ENCODE measurements at places on chromosomes 12 and 14.

DNA sequence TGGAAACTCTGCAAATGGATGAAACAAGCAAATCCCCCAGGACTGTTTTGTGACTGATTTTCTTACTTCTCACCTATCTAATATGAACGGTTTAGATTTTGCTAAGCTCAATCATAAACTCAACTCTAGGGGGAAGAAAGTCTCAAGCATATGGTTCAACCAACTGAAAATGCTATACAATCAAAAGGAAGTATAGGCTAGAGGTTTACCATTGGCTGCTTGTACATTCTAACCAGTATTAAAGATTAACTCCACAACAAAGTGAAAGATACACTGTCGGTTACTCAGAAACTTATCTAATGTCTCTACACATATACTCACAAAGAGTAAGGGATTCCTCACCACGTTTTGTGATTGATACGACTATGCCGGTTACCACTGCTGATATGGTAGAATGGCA is 281.8 kb upstream of the SOX5 start:
- DNase-seq, result no peak

- DNase-seq, result peak; percentile 63
Observed at GRCh38 chr12:50242751-50243191, 40.5 kb downstream of the LIMA1 start.

DNA sequence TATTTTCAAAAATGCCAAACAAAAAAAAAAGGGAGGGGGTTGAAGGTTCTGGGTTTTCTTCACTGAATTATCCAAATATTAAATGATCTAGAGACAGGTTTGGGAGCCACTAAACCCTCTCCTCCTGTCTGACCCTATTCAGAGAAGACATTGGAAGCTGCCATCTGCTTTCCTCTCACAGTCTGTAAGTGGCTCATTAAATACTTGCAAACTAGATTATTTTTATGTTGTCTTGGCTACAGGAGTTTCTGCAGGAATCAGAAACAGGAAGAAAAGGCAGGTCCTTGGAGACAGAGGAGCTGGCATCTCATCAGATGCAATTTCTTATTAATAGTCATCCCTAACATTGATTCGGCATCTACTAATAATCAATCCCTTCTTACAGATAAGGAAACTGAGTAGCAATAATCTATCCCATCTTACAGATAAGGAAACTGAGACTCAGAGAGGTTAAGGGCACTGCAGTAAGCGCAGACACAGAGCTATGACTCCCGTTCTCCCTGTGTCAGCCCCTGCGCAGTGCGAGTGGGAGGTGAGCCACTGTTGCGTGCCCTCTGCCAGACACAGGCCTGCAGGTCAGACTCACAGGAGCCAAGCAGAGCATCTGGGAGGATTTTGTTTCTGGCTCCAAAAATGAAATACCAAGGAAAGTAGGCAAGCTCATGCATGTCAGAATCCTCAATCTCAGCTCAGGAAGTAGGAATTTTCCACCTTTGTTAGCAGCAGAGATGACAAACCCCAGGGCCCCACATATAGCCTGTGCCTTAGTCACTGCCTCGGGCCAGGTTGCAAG is 11.0 kb downstream of the BDKRB2 start:
- no peak for DNase-seq

DNA sequence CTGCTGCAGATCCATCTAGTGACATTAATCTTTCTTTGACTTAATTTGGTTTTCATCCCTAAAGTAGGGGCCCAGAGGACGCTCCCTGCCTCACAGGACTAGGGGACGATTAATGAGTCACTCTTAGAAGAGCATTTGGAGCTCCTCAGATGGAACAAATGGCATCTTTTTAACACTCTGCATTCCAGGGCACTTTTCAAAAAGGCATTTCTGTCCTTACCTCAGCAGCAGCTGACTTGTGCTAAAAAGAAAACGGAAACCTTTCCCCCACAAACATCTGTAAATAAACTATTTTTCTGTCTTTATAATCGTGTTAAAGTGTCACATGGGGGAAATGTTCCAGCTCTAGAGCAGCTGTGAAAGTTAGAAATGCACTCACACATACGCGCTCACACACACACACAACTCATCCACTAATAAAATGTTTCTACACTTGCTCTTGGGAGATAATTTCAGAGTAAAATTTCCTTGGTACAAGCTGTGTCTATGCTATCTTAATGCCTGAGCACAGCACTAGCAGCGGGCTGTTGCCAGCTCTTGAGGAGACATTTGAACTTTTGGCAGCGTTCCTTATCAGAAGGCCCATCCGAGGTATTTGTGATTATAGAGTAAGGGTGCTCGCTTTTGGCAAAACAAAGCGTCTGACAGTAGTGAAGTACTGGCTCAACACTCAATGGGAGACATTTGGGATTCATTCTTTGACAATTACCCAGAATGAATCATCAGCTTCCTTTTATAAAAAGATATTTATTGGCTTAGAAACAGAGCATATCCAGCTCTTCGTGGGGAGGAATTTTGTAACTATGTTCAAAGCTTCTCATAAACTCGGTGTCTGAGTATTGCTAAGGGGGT is 141.3 kb downstream of the PLXNC1 start:
- DNase-seq, result no peak

DNA sequence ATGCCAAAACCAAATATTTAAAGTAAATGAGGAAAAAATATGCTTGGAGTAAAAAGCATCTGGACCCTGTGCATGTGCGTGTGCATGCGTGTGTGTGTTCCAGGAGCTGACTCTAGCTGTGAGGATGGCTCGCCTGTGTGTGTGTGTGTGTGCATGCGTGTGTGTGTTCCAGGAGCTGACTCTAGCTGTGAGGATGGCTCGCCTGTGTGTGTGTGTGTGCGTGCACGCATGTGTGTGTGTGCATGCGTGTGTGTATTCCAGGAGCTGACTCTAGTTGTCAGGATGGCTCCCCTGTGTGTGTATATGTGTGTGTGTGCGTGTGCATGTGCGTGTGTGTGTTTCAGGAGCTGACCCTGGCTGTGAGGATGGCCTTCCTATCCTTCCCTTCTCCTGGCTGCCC is 357.7 kb downstream of the CACNA1C start:
- DNase-seq, result no peak

GRCh38 chr14:22210026-22210425 is 379.0 kb downstream of the DAD1 start:
- DNase-seq, result no peak

GRCh38 chr12:117836999-117837736 is 131.6 kb downstream of the KSR2 start:
- DNase-seq, result peak; percentile 58

- no peak for DNase-seq
Observed at GRCh38 chr12:121444842-121445202, 44.9 kb downstream of the RNF34 start.

GRCh38 chr12:93972411-93973208 is 175.8 kb upstream of the PLXNC1 start:
- DNase-seq, result no peak

DNA sequence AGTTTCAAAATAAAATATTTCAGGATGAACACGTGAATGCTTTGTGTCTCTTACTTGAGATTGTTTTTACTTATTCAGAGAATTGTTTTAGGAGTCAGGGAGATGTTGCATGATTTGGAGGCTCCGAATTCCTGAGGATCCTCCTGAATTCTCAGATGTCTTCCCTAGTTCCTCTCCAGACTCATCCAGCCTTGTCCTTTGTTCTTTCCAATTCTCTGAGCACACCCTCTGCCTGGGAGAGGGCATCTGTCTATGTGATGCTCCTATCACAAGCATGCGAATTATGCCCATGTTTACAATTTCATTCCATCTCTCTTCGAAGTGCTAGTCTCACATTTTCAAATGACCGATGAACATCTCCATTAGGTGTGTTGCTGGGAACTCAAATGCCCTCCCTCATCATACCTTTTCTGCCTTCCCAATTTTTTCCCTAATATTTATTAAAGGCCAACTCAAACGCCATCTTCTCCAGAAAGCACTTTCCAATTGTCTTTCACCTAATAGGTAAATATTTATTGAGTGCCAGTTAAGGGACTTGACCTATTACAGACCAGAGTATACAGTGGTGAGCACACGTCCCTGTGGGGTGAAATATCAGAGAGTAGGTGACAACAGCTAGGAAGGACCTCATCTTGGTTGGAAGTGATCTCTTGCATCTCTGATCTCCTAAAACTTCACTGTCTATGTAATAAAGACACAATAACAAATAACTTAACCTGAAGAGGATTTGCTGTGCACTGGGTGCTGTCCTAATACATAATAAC is 64.4 kb downstream of the ARF6 start:
- peak; percentile 84 for DNase-seq

- no peak for DNase-seq
Observed at GRCh38 chr12:132952371-132953162, 3.5 kb downstream of the ZNF605 start.

GRCh38 chr12:39105111-39105510 is 199.7 kb upstream of the CPNE8 start:
- no peak for DNase-seq

- no peak for DNase-seq
Observed at GRCh38 chr12:55703901-55704761, 3.6 kb downstream of the ITGA7 start.

GRCh38 chr12:153080-153746 is 60.7 kb downstream of the SLC6A12 start:
- peak; percentile 68 for DNase-seq

GRCh38 chr14:101075025-101075800 is 171.7 kb upstream of the RTL1 start:
- DNase-seq, result no peak

DNA sequence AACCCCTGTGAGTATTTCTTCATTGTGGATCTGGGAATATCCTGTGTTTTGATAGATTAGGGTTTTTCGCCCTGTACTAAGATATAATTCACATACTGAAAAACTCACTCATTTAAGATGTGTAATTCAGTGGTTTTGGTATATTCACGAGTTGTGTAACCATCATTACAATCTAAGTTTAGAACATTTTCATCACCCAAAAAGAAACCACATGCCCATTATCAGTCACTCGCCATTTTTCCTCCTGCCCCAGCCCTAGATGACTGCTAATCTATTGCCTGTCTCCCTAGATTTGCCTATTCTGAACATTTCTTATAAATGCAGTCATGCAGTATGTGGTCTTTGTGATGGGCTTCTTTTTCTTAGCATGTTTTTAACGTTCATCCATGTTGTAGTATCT is 67.9 kb upstream of the ATF1 start:
- DNase-seq, result no peak

- no peak for DNase-seq
Observed at GRCh38 chr12:95736631-95737030, 53.9 kb downstream of the NTN4 start.

GRCh38 chr14:50910495-50911420 is 33.5 kb downstream of the PYGL start:
- no peak for DNase-seq

DNA sequence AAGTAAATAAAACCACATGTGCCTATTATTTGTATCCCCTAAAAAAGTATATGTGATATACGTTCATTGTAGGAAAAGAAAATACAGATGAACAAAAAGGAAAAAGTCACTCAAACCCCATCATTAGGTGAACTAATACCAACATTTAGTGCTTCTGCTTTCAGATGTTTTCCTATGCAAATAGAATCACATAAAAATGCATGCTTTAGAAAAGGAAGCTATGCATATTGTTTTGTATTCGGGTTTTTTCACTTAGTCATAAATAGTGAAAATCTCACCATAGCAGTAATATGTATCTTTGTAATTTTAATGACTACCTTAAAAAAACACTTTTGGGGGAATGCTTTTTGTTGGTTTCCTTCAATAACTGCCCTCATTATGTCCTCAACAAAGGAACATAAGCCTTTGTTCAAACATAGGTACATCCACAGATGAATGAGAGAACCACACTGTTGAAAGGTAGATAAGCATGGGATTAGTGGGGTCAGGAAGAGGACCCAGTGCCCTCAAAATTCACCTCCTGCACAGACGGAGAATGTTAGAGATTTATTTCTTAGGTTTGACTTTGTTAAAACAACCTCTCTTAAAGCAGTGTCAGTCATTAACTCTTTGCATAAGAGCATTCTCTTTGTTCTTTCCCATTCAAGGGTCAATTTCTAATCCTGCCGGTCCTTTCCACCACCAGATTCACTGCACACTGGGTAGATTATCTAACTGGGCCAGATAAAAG is 6.5 kb downstream of the AMDHD1 start:
- DNase-seq, result no peak

GRCh38 chr14:100844082-100844408 is 18.1 kb downstream of the MEG3 start:
- no peak for DNase-seq
